ENCODE measurements at places on chromosomes 12 and 14.

GRCh38 chr12:38556647-38557046, 240.1 kb downstream of the ALG10B start:
- no peak for DNase-seq

- no peak for DNase-seq
Observed at GRCh38 chr12:10285919-10286318, 21.8 kb upstream of the KLRD1 start.

DNA sequence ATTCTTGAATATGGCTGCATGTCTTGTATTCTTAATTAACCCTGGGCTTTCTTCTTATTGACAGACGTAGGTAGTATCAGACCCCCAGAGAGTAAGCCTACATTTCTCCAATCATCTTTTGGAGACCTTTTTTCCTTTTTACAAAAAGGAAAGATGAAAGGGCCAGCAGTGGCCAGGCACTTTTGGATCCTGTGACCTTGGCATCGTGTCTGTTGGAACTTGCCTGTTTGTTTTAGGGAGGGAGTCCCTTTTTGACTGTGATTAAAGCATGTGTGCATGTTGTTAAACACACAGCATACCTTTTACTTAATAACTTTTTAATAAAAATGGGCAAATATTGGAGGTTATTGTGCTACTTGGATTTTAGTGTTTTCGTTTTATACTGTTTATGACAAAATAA, 57.2 kb downstream of the PCNX1 start:
- DNase-seq: no peak

- no peak for DNase-seq
Observed at GRCh38 chr14:79629411-79630287, 581.7 kb downstream of the DIO2 start.

- DNase-seq: no peak
Observed at GRCh38 chr14:45868863-45869262, 615.9 kb upstream of the MIS18BP1 start.

DNA sequence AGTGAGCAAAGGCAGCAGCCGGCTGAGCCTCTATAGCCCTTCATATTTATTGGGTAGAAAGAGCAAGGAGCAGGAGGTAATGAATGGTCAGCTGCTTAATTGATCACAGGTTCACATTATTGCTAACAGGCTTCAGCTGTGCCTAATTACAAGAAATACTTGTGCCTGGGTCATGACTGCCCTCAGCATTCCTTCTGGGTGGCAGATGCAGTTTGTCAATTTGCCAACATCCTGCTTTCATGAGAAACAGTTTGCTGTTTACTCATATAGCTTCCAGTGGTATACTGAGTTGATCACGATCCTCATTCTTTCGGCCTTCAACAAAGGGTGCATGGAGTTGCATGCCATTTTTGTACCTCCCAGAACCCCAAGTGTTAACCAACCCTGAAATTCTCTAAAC, 81.0 kb upstream of the PLEKHG7 start:
- no peak for DNase-seq

GRCh38 chr14:51321036-51321435, 81.0 kb downstream of the TMX1 start:
- DNase-seq: no peak

DNA sequence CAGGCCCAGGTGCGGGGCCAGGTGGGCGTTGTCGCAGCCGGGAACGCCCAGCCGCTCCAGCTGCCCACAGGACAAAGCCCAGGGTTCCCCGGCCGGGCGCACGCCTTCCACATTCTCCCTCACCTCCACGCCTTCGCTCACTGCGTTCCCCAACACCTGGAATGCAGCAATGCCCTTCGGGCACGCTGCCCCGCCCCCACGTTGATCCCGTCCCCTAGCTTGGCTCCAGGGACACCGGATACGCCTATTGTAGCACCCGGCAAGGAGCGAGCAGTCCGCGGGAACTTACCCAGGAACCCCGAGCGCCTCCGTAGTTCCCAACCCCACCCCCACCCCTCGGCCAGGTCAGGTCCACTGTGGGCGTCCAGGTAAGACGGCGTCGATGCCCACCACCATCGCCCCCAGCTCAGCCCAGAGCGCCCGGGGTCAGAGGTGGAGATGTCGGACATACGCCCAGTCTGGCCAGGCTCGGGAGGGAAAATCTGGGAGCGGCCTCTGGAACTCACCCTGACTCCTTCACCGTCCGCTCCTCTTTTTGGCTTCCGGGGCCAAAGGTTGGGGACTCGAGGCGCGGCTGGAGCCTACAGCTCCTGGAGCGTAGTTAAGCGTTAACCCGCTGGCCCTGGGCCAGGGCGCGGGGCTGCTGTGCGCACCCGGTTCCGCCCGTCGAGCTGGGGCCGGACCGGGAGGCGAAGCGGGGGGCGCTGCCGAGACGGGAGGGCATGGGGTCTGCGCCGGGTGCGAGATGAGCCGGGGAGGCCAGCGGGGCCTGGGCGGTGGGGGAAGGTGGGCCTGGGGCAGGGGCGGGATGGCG, 594 bp upstream of the CEP170B start:
- peak; percentile 19 for DNase-seq

DNA sequence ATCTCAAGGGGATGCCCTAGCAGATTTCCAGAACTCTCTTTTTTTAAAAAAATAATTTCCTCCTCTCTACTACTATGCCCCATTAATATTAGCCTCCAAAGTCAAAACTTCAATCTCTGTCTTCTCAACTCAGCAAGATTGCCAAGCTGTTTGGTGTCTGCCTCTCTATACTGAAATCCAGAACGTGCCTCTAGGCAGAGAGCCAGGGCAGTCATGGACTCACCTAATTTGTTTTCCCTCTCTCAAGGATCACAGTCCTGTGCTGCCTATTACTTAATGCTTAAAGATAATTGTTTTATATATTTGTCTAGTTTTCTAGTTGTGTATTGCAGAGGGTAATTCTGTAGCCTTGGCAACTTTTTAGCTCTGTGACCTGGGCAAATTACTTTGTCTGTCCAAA, 74.7 kb downstream of the E2F7 start:
- DNase-seq: no peak

DNA sequence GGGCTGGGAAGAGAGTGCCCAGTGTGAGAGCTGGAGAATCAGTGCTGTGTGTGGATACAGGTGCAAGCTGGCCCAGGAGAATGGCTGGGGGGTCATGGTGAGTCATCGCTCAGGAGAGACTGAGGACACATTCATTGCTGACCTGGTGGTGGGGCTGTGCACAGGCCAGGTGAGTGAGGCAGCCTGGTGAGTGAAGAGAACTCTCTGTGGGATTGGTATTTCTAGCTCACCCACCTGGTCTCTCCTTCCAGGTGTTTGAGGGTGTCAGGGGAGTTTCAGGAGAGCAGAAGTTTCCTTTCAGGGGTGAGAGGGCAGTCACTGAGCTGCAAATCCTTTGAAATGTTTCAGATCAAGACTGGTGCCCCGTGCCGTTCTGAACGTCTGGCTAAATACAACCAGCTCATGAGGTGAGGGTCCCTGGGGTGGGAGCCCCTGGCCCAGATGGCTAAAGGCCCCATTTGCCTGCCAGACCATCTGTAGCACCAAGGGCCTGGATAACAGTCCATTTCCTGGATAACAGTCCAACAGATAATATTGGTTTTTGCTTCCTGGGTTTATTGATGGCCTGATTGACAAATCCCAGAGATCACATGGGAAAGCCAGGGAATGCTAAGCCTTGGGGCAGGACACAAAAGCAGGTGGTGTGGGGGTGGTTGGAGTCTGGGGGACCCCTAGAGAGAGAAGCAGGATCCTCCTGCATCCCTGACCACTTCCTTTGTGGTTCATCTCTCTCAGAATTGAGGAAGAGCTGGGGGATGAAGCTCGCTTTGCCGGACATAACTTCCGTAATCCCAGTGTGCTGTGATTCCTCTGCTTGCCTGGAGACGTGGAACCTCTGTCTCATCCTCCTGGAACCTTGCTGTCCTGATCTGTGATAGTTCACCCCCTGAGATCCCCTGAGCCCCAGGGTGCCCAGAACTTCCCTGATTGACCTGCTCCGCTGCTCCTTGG, 5.5 kb upstream of the ATN1 start:
- DNase-seq: no peak

- no peak for DNase-seq
Observed at GRCh38 chr12:64010069-64010686, 165.7 kb downstream of the SRGAP1 start.

DNA sequence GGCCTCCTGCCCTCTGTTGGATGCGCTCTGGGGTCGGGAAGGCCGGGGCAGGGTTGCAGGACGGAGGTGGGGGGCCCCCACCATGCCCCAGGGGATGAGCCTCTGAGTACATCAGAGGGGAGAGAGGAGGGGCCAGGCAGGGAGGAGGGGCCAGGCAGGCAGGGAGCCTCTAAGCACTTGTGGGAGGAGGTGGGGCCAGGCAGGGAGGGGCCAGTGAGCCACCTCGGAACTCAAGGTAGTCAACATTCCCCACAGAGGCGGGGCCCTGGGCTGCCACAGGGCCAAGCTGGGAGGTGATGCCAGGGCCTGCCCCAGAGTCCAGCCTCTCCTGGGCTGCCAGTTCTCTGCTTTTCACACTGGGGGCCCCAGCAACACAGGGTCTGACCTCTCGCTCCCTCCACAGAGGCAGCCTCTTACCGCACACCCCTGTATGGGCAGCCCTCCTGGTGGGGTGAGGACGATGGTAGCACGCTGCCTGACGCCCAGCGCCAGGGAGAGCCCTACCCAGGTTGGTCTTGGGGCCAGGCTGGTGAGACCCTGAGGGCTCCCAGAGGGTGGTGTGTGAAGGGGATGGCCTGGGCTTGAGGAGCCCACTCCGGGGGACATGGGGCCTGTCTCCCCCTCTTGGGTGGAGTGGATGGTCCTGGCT, 17.4 kb downstream of the CEP170B start:
- DNase-seq: no peak

DNA sequence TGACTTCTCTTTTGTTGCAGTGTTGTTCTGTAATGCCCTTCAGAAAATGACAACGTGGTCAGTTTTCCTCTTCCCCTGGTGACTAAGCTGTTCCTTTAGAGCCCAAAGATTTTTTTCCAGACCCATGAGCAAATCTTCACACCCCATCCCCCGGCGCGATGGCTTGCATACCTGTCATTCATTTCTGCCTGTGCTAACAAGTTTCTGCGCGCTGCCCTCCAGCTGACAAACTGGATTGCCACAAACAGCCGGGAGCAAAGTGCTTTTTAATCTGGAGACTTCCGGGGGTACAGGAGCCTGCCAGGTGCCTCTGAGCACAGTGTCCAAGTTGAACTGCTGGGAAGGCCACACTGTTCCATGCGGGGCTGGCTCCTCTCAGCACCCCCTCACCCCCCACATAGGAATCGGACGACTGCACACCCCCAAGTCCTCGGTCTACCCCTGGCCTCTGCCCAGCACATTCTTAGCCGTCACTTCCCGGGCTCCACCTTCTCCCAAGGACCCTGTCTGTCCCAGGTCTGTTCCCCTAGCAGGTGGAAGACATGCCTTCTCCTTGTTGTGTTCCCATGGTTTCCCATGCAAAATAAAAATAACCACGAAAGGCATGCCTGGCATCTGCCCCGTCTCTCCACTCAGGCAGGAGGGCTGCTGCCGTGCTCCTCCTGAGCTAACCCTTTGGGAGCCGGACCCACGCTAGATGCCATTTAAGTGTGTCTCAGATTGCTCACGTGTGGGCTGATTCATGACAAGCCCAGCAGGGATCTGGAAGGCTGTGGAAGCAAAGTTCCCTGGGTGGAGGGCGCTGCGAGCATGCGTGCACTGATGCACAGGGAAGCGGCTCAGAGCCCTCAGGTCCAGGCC, 14.1 kb downstream of the RILPL1 start:
- no peak for DNase-seq

DNA sequence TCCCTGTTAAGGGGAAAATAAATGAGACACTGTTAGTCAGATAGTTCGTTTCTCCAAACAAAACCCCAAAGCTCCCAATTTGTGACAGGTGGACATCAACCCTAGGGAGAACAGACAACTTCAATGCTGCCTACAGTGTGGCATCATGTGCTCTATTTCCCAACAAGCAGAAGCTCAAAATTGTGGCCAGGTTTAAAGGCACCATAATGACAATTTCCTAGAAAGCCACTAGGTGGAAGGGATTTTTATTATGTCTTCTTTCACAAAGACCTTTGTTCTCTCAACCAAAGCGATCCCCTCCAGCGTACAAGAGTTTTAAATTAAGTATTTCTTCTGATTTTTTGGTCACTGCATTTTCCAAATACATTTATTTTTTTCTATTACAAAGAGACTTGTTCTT, 88.0 kb upstream of the MBIP start:
- DNase-seq: no peak

DNA sequence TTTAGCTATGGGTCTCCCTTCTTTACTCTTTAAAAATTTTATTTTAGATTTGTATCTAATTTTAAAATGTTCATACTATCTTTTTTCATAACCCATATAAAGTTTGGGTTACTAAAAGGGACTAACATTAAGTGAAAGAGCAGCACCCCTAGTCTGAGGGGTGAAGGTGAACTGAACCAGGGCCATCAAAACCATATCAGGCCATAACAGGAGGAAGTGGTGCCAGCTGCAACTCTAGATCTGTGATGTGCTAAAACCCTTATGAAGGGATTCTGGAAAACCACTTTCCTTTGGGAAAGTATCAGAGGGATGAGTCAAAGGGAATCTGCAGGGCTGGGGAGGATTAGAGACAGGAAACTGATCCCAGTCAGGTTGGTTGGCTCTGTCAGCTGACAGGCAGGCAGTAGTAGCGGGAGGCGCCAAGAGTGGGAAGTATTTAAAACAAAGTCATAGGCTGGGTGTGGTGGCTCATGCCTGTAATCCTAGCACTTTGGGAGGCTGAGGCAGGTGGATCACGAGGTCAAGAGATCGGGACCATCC, 162.5 kb downstream of the PPM1H start:
- DNase-seq: no peak

DNA sequence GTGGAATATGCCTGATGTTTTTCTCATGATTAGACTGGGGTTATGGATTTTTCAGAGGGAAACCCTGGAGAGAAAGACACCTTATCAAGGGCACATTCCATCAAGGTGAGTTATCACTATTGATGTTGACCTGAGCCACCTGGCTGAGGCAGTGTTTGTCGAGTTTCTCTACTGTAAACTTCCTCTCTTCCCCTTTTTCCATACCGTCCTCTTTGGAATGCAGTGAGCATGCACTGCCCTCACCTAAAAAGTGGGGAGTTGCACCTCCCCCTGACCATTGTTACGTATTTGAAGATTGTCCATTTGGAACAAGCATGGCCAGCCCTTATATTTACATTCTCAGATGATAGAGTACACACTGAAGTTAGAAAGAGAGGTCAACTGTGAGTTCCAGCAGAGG, 53.9 kb upstream of the PWP1 start:
- DNase-seq: no peak

GRCh38 chr14:54803396-54803795, 99.2 kb downstream of the GCH1 start:
- no peak for DNase-seq
